MV-4-11 (cell line): ENCODE measurements at places on chromosomes 12 and 14.

GRCh38 chr14:100421756-100422470, 98.8 kb downstream of the SLC25A47 start:
- DNase-seq, result no peak

GRCh38 chr12:4763549-4763948, 43.3 kb downstream of the GALNT8 start:
- no peak for DNase-seq

DNA sequence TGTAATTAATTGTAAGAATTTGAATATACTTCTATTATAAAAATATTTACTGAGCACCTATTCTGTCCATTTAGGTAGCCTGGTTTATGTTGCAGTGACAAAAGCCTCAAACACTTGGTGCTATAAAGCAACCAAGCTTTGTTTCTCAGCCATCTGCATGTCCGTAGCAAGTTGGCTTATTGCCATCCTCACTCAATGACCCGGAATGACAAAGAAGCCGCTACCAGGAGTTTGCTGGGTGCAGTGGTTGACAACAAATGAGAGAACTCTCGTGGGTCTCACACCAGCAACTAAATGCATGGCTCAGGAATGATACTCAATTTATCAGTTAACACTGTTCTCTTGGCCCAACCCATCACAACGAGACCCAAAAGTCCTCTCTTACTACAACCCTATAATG, 553.1 kb downstream of the DIO2 start:
- no peak for DNase-seq

GRCh38 chr14:96078625-96079016, 39.5 kb downstream of the C14orf132 start:
- DNase-seq, result no peak

GRCh38 chr14:75697386-75697785, 36.3 kb downstream of the TTLL5 start:
- no peak for DNase-seq

DNA sequence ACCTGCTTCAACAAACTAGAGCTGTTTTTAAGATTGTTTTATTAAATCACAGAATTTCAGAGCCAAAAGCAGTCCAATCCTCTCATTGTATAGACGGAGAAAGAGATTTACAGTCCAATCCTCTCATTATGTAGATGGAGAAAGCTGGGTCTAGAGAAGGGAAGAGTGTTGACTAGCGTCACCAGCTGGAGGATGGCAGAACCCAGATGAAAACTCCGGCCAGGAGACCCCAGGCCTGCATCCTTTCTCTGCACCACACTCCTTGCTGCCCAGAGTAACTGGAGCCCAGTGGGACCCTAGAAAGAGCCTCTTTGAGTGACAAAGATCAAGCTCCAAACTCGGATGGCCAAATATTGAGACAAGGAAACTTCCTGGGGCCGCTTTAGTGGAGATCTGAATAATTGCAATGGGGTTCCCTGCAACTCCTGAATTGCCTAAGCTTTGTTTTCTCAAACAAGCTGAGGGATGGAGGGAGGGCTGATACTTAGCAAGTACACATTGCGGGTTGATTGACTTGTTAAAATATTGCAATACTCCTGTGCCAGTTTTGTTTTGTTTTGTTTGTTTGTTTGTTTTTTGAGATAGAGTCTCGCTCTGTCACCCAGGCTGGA, 12.5 kb downstream of the AMDHD1 start:
- no peak for DNase-seq

- peak; percentile 94 for DNase-seq
Measured at GRCh38 chr12:50924439-50925341, 27.7 kb upstream of the HIGD1C start.

- no peak for DNase-seq
Measured at GRCh38 chr14:71163842-71164629, 256.8 kb downstream of the PCNX1 start.

DNA sequence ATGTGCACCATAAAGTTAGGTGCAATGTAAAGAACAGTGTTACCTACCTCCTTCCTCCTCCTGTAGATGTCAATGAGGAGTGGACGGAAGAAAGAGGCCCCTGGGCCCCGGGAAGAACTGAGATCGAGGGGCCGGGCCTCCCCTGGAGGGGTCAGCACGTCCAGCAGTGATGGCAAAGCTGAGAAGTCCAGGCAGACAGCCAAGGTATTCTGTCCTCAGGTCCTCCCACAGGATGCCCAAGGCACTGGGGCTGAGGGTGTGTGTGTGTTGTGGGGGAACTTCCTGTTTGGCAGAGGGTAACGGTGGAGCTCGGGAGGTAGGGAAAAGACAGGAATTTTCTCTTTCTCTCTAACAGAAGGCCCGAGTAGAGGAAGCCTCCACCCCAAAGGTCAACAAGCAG, 6.4 kb downstream of the ATN1 start:
- DNase-seq, result no peak

- DNase-seq, result no peak
Measured at GRCh38 chr12:122183588-122183940, 641 bp downstream of the LRRC43 start.

DNA sequence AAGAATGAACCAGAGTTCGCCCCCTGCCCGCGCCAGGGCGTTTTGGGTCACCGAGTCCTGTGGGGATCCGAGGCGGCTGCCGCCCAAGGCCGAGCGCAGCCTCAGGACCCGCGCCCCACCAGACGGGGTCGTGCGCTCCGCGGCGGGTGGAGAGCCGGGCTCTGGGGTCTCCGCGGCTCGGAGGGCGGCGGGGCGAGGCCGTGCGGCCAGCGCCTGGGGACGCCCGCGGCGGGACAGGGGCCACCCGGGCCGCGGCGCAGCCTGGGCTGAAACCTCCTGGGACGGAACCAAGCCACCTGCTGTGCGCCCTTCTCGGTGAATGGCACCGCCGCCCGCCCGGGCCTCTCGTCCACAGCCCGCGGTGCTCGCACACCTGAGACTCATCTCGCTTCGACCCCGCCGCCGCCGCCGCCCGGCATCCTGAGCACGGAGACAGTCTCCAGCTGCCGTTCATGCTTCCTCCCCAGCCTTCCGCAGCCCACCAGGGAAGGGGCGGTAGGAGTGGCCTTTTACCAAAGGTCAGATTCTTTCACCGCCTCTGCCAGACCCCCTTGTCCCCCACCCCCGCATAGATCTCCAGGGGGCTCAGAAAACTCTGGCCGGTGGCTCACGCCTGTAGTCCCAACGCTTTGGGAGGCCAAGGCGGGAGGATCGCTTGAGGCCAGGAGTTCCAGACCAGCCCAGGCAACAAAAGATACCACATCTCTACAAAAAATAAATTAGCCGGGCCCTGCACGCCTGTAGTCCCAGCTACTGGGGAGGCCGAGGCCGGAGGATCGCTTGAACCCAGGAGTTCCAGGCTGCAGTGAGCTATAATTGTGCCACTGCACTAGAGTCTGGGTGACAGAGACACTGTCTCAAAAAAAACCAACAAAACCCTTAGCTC, 901 bp downstream of the B3GNT4 start:
- no peak for DNase-seq

- DNase-seq, result no peak
Measured at GRCh38 chr14:68079941-68080697, 260.5 kb downstream of the RAD51B start.

- no peak for DNase-seq
Measured at GRCh38 chr14:94717808-94718207, 52.1 kb downstream of the GSC start.

DNA sequence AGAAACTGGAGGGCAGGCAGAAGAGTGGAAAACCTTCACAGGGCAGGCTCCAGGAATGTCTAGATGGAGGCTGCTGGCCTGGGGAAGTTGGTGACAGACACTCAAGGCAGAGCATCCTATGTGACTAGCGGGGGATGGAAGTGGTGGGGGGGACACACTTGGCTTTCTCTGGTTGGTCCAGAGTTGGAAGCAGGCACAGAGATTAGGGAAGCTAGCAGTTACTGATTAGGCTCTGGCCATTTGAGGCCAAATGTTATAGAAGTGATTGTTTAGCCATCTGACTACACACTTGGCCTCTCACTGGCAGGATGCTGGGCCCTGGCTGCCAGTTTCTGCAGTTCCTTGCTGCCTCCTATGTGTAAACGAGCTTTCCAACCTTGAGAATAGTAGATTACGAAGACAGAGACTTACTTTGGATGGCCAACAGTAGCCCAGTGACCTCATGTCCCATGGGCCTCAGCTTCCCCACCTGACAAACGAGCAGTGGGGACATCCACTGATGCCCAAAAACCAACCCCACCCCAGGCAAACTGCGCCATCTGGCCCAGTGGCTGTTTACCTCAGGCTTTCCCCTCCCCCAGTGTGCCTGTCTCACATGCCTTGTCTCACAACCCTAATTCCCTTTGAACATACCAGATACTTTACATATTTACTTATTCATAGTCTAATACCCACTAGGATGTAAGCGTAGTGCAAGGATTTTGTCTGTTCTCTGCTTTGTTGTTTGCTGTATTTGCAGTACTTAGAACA, 102.7 kb downstream of the PAPLN start:
- no peak for DNase-seq

DNA sequence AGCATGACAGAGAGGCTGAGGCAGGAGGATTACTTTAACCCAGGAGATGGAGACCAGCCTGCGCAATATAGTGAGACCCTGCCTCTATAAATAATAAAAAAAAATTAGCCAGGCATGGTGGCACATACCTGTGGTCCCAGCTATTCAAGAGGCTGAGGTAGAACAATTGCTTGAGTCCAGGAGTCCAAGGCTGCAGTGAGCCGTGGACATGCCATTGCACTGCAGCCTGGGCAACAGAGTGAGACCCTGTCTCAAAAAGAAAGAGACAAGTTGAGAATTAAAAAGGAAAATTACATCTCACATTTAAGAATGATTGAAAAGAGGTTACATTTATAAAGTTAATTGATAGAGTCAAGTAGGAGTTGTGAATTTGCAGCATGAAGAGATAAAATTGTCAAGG, 91.4 kb upstream of the TMPO start:
- no peak for DNase-seq

- DNase-seq, result peak; percentile 1
Measured at GRCh38 chr14:25042362-25043299, 7.3 kb downstream of the STXBP6 start.

- DNase-seq, result no peak
Measured at GRCh38 chr14:103908580-103908979, 19.7 kb upstream of the TDRD9 start.

- no peak for DNase-seq
Measured at GRCh38 chr14:76924371-76925096, 98.3 kb downstream of the LRRC74A start.

GRCh38 chr12:69994724-69995173, 169.7 kb downstream of the MYRFL start:
- no peak for DNase-seq
